Aorta (tissue), 5 donors: ENCODE measurements at places on chromosomes 6 and 20. TPM values are rescaled to one million over a fixed set of nuclear protein-coding genes. Genes with fewer than 3 reads are reported as not detected.

GRCh38 chr20:2907519-2907918 lies 34.2 kb downstream of the PTPRA start:
- no peak overlapping the region for H3K4me3 ChIP-seq
- H3K27me3 ChIP-seq, result no peaks in the 10 kb centered on the region
- H3K27ac ChIP-seq, result no peak overlapping the region
- H3K36me3 ChIP-seq, result no peaks in the 10 kb centered on the region
- DNase-seq, result no peak

GRCh38 chr6:145352382-145353080 lies 382.8 kb downstream of the EPM2A start:
- no peak overlapping the region for H3K4me3 ChIP-seq
- DNase-seq, result no peak
- H3K27ac ChIP-seq, result no peak overlapping the region
- H3K36me3 ChIP-seq, result no peaks in the 10 kb centered on the region
- H3K27me3 ChIP-seq, result no peaks in the 10 kb centered on the region

- no peak overlapping the region for H3K4me3 ChIP-seq
- H3K27me3 ChIP-seq, result no peaks in the 10 kb centered on the region
- no peaks in the 10 kb centered on the region for H3K4me1 ChIP-seq
- H3K27ac ChIP-seq, result no peak overlapping the region
These were observed 123.1 kb downstream of the VEGFA start for GRCh38 chr6:43893073-43893472.

DNA sequence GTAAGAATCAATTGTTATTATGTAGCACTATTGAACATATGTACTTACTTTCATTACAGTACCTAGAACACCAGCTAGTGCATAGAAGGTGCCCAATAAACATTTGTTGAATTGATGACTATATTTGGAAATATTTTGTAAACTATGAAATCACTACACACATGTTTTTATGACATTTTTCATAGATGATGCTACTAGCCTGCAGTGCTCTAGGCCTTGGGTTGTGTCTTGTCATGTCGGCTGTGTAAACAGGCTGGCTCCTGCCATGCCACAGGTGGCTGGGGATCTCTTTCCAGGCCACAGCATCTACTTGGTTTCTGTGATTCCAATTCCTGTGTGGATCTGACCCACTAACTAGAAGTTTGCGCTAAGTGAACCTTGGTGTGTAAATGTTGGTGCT lies 43.3 kb upstream of the EDN1 start:
- H3K36me3 ChIP-seq, result no peaks in the 10 kb centered on the region
- H3K27ac ChIP-seq, result no peak overlapping the region
- no peak for DNase-seq
- peaks cover 2% of the 10 kb centered on the region for H3K27me3 ChIP-seq
- no peak overlapping the region for H3K4me3 ChIP-seq

DNA sequence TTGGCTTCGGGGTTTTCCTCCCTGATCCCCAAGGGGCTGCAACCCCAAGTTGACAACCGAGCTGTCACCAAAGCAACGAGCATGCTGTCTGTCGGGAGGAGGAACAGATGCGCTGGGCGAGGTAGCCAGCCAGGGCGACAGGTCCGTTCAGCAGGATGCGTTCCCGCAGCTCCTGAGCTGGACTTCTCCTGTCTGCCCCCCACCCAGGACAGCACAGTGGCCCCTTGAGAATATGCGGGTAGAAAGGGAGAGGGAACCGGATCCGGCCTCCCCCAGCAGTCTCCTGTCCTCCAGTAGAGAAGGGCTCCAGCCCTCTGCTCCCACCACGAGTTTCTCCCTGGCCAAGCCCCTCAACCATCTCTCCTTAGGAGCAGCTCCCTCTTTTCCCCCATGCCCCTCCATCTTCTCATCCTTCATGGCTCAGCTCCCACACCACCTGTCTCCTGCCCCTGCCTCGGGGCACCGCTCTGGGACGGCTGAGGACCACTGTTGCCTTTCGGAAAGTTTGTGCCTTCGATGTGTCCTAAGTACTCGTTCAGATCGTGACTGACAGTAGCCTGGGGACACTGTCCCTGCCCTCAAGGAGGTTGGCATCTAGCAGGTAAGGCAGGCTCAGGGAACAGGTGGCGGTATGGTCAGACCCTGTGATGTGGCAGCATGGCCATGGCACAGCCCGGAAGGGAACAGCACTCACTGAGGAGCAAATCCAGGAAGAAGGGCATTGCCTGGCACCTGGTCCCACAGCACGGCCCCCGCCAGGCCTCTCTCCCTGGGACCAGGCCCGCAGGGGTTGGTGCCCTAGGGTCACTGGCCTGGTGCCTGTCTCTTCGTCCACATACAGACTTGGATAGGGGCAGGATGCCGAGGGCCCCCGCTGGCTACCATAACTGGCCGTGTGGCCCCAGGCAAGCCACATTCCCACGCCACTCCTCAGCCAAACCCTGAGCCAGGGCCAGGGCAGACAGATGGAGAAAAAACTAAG lies 96.3 kb downstream of the ASXL1 start:
- no peaks in the 10 kb centered on the region for H3K27me3 ChIP-seq
- no peak overlapping the region for H3K4me3 ChIP-seq
- H3K27ac ChIP-seq, result no peak overlapping the region
- no peaks in the 10 kb centered on the region for H3K4me1 ChIP-seq
- DNase-seq, result peak; percentile 68
- no peaks in the 10 kb centered on the region for H3K36me3 ChIP-seq

GRCh38 chr6:22133357-22133756 lies 163.5 kb downstream of the PRL start:
- no peaks in the 10 kb centered on the region for H3K36me3 ChIP-seq
- H3K27me3 ChIP-seq, result no peaks in the 10 kb centered on the region
- H3K4me1 ChIP-seq, result no peaks in the 10 kb centered on the region
- no peak for DNase-seq
- no peak overlapping the region for H3K4me3 ChIP-seq

DNA sequence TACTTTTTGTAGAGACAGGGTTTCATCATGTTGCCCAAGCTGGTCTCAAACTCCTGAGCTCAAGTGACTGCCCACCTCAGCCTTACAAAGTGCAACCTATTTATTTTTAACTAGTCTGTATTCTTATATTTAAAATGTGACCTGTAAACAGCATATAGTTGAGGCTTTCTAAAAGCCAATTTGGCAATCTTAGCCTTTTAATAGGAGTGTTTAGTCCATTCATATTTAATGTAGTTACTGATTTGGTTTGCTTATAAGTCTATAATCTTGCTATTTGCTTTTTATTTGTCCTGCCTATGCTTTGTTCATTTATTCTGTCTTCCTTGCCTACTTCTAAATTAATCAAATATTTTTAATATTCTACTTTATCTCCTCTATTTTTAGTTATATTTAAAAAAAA lies 15.0 kb upstream of the SOX4 start:
- H3K27ac ChIP-seq, result no peak overlapping the region
- no peaks in the 10 kb centered on the region for H3K4me1 ChIP-seq
- DNase-seq, result no peak
- H3K27me3 ChIP-seq, result no peaks in the 10 kb centered on the region
- H3K4me3 ChIP-seq, result no peak overlapping the region
- H3K36me3 ChIP-seq, result no peaks in the 10 kb centered on the region

GRCh38 chr20:44409132-44409600 lies 53.7 kb downstream of the HNF4A start:
- H3K27ac ChIP-seq, result no peak overlapping the region
- H3K4me1 ChIP-seq, result no peaks in the 10 kb centered on the region
- H3K36me3 ChIP-seq, result no peaks in the 10 kb centered on the region
- no peak overlapping the region for H3K4me3 ChIP-seq
- no peak for DNase-seq

- no peaks in the 10 kb centered on the region for H3K27me3 ChIP-seq
- H3K36me3 ChIP-seq, result no peaks in the 10 kb centered on the region
- no peaks in the 10 kb centered on the region for H3K4me1 ChIP-seq
- H3K4me3 ChIP-seq, result no peak overlapping the region
- H3K27ac ChIP-seq, result no peak overlapping the region
These were observed 16.8 kb downstream of the TMEM244 start for GRCh38 chr6:129844118-129844891.

DNA sequence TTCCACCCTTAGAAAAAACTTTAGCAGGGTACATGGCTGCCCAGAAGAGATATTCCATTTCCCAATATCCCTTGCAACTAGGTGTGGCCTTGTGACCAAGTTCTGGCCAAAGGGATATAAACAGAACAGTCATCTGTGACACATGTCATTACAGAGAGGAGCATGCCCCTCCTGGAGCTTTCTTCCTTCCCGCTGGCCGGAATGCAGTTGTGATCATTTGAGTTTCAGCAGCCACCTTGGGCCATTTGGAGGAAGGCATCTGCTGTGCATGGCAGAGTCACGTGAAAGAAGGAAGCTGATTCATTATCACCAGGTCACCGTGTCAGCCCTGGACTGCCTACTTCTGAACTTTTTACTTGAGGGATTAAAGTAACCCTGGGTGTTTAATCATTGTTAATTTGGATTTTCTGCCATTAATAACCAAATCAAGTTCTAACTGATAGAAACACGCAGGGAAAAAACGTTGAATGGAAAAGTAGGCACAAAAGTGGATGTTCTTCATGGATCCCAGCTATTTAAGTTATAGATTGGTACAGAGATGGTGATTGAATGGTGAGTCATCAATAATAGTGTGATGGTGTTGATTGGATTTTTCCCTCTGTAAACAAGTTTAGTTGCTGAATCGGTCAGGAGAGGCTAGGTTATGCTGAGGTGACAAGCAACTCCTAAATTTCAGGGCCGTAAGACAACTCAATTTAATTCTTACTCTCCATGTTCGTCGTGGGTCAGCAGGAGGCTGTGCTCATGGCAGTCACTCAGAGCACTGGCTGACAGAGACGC lies 80.7 kb upstream of the CCDC167 start:
- H3K36me3 ChIP-seq, result no peaks in the 10 kb centered on the region
- no peaks in the 10 kb centered on the region for H3K27me3 ChIP-seq
- DNase-seq, result no peak
- no peak overlapping the region for H3K27ac ChIP-seq
- H3K4me1 ChIP-seq, result no peaks in the 10 kb centered on the region

GRCh38 chr20:20476504-20476903 lies 108.6 kb downstream of the INSM1 start:
- H3K27me3 ChIP-seq, result no peaks in the 10 kb centered on the region
- H3K27ac ChIP-seq, result no peak overlapping the region
- H3K36me3 ChIP-seq, result peaks cover 2% of the 10 kb centered on the region
- H3K4me3 ChIP-seq, result no peak overlapping the region
- no peaks in the 10 kb centered on the region for H3K4me1 ChIP-seq

DNA sequence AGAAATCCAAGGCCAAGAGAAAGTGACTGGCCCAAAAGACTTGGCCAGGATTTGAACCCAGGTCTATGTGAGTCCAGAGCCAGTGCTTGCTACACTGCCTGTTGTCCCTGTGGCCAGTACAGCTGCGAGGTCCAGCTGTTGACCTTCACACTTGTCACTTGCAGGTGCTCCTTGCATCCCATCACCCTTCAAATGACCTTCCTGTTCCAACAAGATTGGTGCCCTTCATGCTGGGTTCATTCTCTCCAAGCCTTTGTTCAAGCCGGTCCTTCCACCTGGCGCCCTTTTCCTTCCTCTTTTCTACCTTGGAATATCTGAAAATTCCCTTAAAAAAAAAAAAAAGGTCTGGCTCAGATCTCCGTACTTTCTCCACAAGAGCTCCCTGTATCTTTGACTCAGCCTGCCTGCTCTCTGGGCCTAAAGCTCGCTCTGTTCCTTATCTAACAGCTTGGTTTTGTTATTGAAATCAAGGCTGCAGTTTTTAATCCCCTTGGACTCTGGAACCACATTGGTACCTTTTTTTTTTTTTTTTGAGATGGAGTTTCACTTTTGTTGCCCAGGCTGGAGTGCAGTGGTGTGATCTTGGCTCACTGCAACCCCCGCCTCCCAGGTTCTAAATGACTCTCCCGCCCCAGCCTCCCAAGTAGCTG lies 22.2 kb upstream of the MRPS18A start:
- no peaks in the 10 kb centered on the region for H3K36me3 ChIP-seq
- H3K27me3 ChIP-seq, result no peaks in the 10 kb centered on the region
- H3K4me3 ChIP-seq, result no peak overlapping the region
- H3K4me1 ChIP-seq, result no peaks in the 10 kb centered on the region
- H3K27ac ChIP-seq, result no peak overlapping the region

GRCh38 chr6:33702345-33702977 lies 9.0 kb downstream of the UQCC2 start:
- DNase-seq, result no peak
- no peaks in the 10 kb centered on the region for H3K36me3 ChIP-seq
- H3K4me1 ChIP-seq, result no peaks in the 10 kb centered on the region
- H3K27ac ChIP-seq, result no peak overlapping the region
- no peak overlapping the region for H3K4me3 ChIP-seq
- no peaks in the 10 kb centered on the region for H3K27me3 ChIP-seq

DNA sequence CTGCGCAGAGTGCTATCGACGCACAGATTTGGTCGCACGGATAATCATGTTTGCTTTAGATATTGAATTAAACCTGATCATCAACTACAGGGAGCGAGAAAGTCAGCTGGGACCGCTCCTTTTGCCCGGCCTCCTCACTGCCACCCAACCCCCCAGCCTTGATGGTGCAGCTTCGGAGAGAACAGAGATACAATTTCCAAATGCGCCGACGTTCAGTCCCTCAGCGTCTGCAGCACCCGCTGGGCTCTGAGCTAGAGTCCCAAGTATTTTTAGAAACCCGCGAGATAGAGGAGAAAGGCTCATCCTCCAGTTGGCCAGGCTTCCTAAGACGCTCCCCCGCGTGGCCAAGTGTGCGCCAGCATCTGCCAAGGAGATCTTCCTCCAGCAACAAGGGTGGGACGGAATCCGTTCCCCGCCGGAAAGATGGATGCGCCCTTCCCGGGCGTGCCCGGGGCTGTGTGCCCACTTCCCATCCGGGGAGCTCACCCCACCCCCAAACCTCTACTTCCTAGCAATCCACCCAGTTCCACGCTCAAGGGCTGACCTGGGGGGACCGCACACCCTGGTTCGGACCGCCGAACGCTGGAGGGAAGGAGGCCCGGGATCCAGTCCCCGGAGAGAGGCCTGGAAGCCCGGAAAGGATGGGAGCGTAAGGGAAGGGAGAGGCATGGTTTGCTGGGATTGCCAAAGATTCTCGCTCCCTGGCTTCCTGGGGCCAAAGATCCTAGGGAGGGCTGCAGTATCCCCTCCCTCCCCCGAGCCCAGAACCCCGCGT lies 4.1 kb downstream of the NKX2-2 start:
- H3K27ac ChIP-seq, result no peak overlapping the region
- no peaks in the 10 kb centered on the region for H3K27me3 ChIP-seq
- no peak overlapping the region for H3K4me3 ChIP-seq
- H3K36me3 ChIP-seq, result no peaks in the 10 kb centered on the region
- H3K4me1 ChIP-seq, result no peaks in the 10 kb centered on the region
- DNase-seq, result no peak

ACSS1 gene
- total RNA-seq, result 14.8 TPM
